Uterus (tissue), 4 donors: ENCODE measurements at places on chromosomes 16 and 17. TPM values are rescaled to one million over a fixed set of nuclear protein-coding genes. Genes with fewer than 3 reads are reported as not detected.

Gene KRT12
- total RNA-seq = not detected

Gene TMEM92
- total RNA-seq = not detected

Gene ITGA2B
- not detected for total RNA-seq

Gene CD300E
- total RNA-seq = not detected

Gene ARMC7
- total RNA-seq = 0.29 TPM

Gene ZNF652
- 43.5 TPM for total RNA-seq

Gene LDHD
- 2.3 TPM for total RNA-seq

Gene ADGRG3
- total RNA-seq = 1.0 TPM

Gene G6PC1
- total RNA-seq = not detected

Gene MTSS2
- total RNA-seq = 11.2 TPM

Gene SLC5A10
- not detected for total RNA-seq

GRCh38 chr16:2493605-2494004 is 18.7 kb downstream of the TBC1D24 start:
- H3K27ac ChIP-seq = no peak overlapping the region
- no peaks in the 10 kb centered on the region for H3K4me1 ChIP-seq
- no peaks in the 10 kb centered on the region for H3K27me3 ChIP-seq

DNA sequence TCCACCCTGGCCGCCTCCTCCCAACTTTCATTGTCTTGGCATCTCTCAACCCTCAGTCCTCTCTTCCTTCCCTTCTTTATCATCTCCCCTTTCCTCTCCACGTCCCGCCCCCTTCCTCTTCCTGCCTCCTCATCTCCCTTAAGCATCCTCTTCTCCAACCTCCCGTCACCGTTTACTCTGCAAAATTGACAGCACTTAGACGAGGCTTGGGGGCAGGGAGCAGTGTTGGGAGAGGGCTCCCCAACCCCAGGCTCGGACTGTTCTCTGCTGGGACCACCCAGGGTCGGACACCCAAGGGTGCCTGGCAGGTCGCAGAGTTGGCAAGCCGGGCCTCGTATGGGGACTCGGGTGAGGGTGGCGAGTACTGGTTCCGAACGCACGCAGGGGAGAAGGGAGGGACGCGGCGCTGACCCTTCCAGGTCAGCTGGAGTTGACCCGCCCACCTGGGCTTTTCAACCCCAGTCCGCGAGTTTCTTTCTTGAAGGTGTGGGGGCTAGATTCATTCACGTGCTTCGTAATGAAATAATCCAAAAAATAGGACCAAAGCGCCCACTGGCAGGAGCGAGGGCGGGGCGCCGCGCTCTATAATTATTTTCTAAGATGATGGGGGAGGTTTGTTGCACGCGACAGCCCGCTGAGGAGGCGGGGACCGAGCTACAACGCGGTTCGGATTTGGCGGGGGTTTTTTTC is 775 bp upstream of the PAGR1 start:
- H3K27ac ChIP-seq = peak overlapping the region; percentile 96
- H3K4me3 ChIP-seq = peak overlapping the region; percentile 72
- peak; percentile 50 for DNase-seq
- no peaks in the 10 kb centered on the region for H3K27me3 ChIP-seq
- no peaks in the 10 kb centered on the region for H3K4me1 ChIP-seq

- no peaks in the 10 kb centered on the region for H3K4me1 ChIP-seq
- H3K4me3 ChIP-seq = no peak overlapping the region
- H3K27ac ChIP-seq = no peak overlapping the region
- no peak for DNase-seq
- H3K27me3 ChIP-seq = no peaks in the 10 kb centered on the region
These were observed 32.3 kb upstream of the GNG13 start for GRCh38 chr16:832652-833336.

DNA sequence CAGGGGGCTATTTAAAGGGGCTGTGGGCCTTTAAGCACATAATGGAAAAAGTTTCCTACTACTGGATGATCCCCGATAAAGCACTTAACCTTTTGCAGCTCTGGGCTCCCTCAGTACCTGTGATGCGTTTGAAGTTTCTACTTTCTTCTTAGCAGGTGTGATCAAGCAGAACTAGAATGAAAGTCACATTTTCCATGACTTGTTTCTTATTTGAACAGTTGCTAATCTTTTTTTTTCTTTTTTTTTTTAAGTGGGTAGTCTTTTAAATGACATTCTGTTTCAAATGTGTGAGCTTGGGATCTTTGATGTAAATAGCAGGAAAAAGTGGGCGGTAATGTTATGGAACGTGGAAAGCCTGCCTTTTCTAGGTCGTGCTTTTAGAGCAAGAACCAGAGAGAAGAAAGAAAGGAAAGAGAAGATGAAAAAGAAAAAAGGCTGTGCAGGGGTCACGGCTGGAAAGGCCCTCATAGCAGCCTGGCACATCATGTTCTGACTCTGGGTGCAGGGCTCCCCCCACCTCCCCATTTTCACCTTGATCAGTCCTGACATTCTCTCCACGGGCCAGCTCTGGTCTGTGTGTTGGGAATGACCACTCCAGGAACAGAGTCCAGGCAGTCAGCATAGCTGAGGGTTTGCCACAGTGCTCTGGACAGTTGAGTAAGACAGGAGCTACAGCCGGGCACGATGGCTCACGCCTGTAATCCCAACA is 150.6 kb downstream of the CLEC16A start:
- no peaks in the 10 kb centered on the region for H3K36me3 ChIP-seq
- DNase-seq = no peak
- H3K4me1 ChIP-seq = no peaks in the 10 kb centered on the region
- no peaks in the 10 kb centered on the region for H3K27me3 ChIP-seq
- no peak overlapping the region for H3K27ac ChIP-seq
- no peak overlapping the region for H3K4me3 ChIP-seq

DNA sequence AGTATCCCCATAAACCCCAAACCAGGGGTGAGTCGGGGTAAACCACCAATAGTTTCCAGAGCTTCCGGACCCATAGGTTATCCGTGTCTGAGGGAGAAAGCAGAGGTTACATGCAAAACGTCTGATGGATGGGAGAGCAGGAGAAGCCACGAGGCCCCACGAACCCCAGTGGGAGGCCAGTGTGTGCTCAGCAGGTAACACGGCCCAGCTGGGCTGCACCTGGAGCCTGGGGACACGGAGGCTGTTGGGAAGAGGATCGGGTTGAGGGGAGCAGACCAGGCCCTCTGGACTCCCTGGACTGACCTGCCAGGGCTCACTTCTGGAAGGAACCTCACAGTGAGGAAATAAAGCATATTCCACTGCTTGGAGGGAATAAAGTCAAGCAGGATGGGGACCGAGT is 78.1 kb downstream of the SEC14L1 start:
- H3K36me3 ChIP-seq = no peaks in the 10 kb centered on the region
- no peak overlapping the region for H3K4me3 ChIP-seq
- no peak for DNase-seq
- no peaks in the 10 kb centered on the region for H3K4me1 ChIP-seq
- no peaks in the 10 kb centered on the region for H3K27me3 ChIP-seq

DNA sequence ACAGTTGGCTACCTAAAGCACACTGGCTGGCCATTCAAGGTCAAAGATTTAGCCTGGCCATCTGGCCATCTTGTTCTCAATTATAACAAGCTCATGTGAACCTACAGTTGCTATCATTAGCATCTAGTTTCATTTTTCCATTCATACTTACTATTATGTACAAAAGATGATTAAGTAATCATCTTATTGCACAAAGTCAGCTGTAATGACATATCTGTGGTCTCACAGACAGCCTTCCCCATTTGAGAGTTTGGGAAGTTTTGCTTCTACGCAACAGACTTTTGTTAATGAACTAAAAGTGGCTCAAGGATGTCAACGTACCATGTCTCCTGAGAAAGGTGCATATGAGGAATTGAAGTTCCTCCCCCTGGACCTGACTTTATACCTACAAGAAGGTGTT is 51.3 kb downstream of the HS3ST3B1 start:
- no peaks in the 10 kb centered on the region for H3K36me3 ChIP-seq
- DNase-seq = no peak
- no peaks in the 10 kb centered on the region for H3K27me3 ChIP-seq

- H3K36me3 ChIP-seq = no peaks in the 10 kb centered on the region
- no peak overlapping the region for H3K4me3 ChIP-seq
- H3K27me3 ChIP-seq = no peaks in the 10 kb centered on the region
- no peaks in the 10 kb centered on the region for H3K4me1 ChIP-seq
These were observed 37.7 kb upstream of the ALDH3A2 start for GRCh38 chr17:19610879-19611278.

DNA sequence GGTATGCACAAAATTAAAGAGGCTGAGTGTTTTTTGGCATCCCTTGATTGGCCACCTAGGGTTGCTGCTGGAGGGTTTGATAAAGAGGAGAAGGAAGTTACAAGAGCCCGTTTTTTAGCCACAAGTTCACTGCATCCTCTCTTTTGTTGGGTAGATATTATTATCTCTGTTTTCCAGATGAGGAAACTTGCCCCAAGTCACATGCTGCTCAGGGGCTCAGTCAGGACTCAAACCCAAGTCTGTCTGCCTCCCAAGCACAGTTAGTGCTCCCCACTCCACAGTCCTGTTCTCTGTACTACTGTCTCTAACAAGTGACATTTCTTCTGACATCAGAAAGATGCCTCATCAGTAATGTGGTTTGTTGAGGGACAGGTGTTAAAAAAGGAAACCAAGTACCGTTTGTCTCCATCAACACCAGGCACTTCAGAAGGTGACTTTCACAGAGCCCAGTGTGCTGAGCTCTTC is 1.4 kb downstream of the NT5M start:
- no peaks in the 10 kb centered on the region for H3K27me3 ChIP-seq
- no peaks in the 10 kb centered on the region for H3K4me1 ChIP-seq
- H3K27ac ChIP-seq = no peak overlapping the region
- H3K36me3 ChIP-seq = no peaks in the 10 kb centered on the region
- DNase-seq = no peak

DNA sequence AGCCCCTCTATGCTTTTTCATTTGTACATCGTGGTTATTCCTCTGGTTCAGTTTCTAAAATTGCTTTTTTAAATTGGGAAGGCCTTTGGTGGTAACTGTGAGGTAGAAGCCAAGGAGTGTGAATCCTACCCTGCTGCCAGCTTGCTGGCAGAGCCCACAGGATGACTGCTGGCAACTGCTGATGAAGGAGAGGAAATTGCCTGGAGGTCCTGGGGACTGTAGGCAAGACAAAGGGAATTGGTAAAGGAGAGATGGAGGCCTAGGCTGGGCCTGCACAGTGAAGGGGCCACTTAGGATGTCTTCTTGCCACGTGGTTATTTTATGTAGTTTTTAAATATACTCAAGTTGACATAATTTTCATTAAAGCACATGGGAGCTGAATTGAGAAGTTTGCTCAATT is 15.8 kb downstream of the C17orf58 start:
- peaks cover 5% of the 10 kb centered on the region for H3K4me1 ChIP-seq
- peak overlapping the region; percentile 92 for H3K27ac ChIP-seq
- no peaks in the 10 kb centered on the region for H3K27me3 ChIP-seq
- no peak overlapping the region for H3K4me3 ChIP-seq
- no peak for DNase-seq
- H3K36me3 ChIP-seq = no peaks in the 10 kb centered on the region

DNA sequence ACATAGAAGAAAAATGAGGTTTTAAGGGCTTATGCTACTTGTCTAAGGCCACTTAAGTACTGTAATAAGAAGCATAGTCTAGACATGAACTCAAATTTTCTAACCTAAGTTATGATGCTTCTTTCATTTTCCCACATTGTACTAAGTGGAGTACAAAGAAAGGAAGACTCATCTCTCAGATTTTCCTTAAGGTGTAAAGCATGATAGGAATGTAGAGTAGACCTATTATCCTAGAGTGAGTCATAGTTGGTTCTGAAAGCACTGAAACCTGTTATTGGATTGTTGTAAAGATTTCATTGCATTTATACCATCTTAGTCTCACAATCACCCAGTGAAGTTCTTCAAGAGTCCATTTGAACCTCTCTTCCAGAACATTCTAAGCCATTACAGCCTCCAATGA is 343.8 kb downstream of the TOX3 start:
- H3K27ac ChIP-seq = no peak overlapping the region
- no peaks in the 10 kb centered on the region for H3K36me3 ChIP-seq

DNA sequence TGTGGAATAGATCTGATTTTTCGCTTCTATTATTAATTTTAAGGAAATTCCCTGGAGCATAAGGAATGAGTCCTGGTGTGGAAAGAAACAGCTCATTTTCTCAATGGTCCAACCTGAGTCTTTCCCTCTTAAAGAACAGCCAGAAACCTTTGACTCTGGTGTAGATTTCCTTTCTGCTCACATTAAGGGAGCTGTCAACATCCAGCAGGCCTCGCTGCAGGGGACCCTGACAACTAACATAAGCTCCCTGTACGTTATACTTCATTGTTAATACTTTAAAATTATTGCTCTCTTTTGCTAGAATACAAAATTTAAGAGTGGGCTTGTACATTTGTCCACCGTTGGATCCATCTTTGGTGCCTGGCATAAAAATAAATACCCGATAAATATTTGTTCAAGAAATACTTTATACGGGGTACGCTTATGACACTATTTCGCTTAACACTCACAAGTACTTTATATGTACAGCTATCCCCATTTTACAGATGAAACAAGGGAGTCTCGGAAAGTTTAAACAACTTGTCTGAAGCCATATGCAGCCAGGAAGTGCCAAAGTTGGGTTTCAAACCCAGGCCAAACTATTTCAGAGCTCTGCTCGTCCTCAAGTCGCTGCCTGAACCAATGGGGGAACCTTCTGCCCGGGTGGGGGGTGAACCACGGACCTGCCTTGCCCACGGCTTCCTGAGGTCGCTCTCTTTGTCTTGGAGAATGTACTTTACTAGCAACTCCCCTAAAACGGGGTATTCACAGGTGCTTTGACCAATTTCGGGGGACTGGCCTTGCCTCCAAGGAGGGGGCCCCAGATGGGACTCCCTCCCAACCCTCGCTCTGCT is 611 bp downstream of the SMARCE1 start:
- H3K4me3 ChIP-seq = peak overlapping the region; percentile 78
- no peaks in the 10 kb centered on the region for H3K27me3 ChIP-seq
- H3K4me1 ChIP-seq = peaks cover 13% of the 10 kb centered on the region
- no peaks in the 10 kb centered on the region for H3K36me3 ChIP-seq
- peak overlapping the region; percentile 97 for H3K27ac ChIP-seq
- DNase-seq = no peak

GRCh38 chr17:74276541-74277009 is 2.5 kb downstream of the DNAI2 start:
- no peaks in the 10 kb centered on the region for H3K36me3 ChIP-seq
- peaks cover 5% of the 10 kb centered on the region for H3K4me1 ChIP-seq
- no peaks in the 10 kb centered on the region for H3K27me3 ChIP-seq
- H3K4me3 ChIP-seq = no peak overlapping the region
- DNase-seq = peak; percentile 33

- H3K27ac ChIP-seq = no peak overlapping the region
- H3K4me1 ChIP-seq = peaks cover 4% of the 10 kb centered on the region
- no peak overlapping the region for H3K4me3 ChIP-seq
- DNase-seq = no peak
These were observed 6.3 kb downstream of the CHD3 start for GRCh38 chr17:7894866-7895265.

GRCh38 chr16:89646906-89647305 is 10.6 kb downstream of the CHMP1A start:
- H3K4me1 ChIP-seq = no peaks in the 10 kb centered on the region
- no peak for DNase-seq
- no peak overlapping the region for H3K4me3 ChIP-seq
- no peak overlapping the region for H3K27ac ChIP-seq
- no peaks in the 10 kb centered on the region for H3K36me3 ChIP-seq

- no peak overlapping the region for H3K27ac ChIP-seq
- no peaks in the 10 kb centered on the region for H3K4me1 ChIP-seq
- no peak overlapping the region for H3K4me3 ChIP-seq
- H3K36me3 ChIP-seq = no peaks in the 10 kb centered on the region
- DNase-seq = no peak
These were observed 18.2 kb upstream of the BHLHA9 start for GRCh38 chr17:1251866-1252608.
